Stimulated activated memory B cell treated with anti-CD40 and anti-IgM and Interleukin-4, amounts not matched to agents 10 μg/mL and 1 μg/mL and 100 μg/mL, for 72 hours (primary cell): ENCODE measurements at places on chromosomes 11 and 22.

DNA sequence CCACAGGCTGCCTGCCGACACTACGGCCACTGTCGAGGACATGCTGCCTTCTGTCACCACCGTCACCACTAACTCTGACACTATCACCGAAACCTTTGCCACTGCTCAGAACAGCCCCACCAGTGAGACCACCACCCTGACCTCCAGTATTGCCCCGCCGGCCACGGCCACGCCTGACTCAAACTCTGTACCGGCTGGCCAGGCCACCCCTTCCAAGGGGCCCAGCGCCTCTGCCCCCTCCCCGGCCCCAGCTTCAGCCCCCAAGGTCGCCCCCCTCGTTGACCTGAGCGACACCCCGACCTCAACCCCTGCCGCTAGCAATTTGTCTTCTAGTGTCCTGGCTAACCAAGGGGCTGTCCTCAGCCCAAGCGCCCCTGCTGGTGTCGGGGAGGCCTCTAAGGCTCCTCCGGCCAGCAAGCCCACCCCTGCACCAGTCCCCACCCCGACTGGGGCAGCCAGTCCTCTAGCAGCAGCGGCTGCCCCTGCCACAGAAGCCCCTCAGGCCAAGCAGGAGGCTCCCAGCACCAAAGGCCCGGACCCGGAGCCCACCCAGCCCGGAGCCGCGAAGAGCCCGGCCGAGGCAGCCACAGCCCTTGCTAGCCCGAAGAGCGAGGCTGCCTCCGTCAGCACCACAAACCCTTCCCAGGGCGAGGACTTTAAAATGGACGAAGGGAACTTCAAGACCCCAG, 41.3 kb upstream of the TTC12 start:
- ATAC-seq, result no peak

GRCh38 chr11:86152006-86152862, 83.3 kb upstream of the PICALM start:
- peak; percentile 31 for ATAC-seq

GRCh38 chr11:113685654-113686359, 20.3 kb downstream of the TMPRSS5 start:
- no peak for ATAC-seq

DNA sequence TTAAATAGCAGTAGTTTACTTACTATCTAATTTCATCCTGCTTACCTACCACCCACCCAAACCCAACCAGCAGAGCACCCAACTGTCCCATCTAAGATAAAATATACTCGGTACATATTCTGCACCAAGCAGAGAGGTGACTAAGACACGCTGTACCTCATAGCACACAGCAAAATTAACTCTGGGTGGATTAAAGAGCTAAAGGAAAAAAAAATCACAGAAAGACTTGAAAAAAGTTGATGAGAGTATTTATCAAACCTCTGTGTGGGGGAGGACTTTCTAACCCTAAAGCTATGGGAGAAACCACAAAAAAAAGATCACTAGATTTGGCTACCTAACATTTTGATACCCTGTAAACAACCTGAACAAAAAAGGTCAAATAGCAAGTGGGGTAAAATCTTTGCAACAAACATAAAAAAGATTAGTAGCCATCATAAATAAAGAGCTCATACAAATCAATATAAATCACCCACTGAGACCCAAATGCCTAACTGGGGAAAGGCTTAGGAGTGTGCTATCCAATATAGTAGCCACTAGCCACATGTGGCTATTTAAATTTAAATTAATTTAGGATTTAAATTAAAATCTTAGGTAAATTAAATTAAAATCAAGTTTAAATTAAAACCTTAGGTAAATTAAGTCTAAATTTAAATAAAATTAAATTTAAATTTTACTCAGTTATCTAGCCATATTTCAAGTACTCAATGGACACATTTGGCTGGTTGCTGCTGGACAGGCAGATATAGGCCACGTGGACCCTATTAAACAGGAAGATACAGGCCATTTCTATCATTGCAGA, 25.6 kb upstream of the CD5 start:
- ATAC-seq, result no peak

DNA sequence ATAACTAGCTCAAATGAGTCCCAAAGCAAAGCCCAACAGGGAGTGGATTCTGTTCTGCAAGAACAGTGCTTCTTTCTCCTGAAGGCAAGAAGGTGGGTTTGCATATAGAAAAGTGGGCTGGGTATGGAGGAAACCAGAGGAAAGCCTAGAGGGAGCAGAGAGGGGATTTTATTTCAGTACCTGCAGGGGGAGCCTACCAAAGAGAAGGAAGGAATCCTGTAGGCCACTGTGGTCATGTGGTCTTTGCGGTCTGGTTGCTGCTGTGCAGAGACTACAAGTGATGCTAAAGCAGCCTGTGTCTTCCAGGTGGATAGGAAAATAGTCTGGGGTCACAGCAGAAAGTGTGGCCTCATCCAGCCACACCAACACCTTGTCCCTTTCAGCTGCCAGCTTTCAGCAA, 33.2 kb upstream of the ZBTB16 start:
- no peak for ATAC-seq
